ENCODE measurements at places on chromosomes 12 and 14. TPM values are rescaled to one million over a fixed set of nuclear protein-coding genes. Genes with fewer than 3 reads are reported as not detected.

The SERPINA10 gene
- not detected for total RNA-seq

The C12orf50 gene
- not detected for total RNA-seq

The SLC6A12 gene
- not detected for total RNA-seq

The RHEBL1 gene
- total RNA-seq = 5.2 TPM

The PPFIBP1 gene
- 86.7 TPM for total RNA-seq

The ETV6 gene
- total RNA-seq = 7.6 TPM

The TAS2R8 gene
- total RNA-seq = not detected

The SYT1 gene
- 0.10 TPM for total RNA-seq

The IL22 gene
- not detected for total RNA-seq

The GALNT8 gene
- 0.35 TPM for total RNA-seq

The RBP5 gene
- not detected for total RNA-seq

The PAPLN gene
- 1.9 TPM for total RNA-seq

GRCh38 chr14:103656756-103657133, 27.7 kb downstream of the KLC1 start:
- no peak for DNase-seq

DNA sequence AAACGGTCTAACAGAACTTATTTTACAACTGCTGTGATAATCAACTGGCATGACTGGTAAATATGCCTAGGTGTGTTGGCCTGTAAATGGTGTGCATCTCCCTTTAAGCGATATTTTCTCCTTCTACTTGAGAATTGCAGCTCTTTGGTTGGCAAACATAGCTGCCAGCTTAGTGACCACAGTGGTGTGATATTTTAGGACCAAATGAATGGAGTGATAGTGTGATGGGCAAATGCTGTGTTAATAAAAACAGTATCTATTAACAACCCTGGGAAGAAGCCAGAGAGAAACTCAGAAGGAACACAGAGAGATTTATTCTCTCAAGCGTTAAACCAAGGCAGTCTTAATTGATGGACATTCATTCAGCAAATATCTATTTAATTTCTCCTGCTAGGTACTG, 278.4 kb downstream of the AACS start:
- no peak for DNase-seq

DNA sequence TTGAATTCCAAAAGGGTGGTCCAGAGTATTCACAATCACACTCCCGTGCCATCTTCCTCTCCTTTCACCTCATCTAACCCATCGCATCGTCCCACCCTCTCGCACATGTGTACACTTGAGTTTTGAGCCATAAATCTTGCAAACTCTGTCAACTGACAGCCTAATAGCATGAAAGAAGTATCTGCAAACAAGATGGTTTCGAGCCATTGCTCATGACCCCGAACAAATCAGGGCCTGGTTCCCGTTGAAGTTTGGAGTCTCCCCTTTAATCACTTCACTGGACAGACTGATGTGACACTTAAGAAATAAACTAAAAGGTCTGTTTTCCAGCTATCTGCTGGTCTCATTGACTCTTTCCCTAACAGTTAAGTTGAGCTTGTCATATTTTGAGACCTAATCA, 223.6 kb upstream of the SOX5 start:
- DNase-seq = no peak

- DNase-seq = no peak
Measured at GRCh38 chr12:114961491-114961890, 277.5 kb upstream of the TBX3 start.

DNA sequence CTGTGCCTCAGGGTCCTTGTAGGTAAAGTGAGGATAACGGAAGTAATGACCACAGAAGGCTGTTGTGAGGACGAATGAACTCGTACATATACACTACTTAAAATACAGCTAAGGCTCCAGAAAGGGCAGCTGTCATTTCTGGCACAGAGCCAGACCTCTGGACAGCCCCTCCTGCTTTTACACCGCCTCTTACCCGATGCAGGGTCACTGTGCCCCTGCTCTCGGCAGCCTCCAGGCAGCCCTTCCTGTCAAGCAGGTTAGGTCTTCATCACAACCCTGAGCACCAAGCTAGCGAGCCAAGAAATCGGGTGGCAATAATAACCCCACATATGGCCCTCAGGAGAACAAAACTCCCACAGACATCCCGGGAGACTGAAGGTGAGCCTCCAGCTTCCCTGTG, 8.5 kb downstream of the TMEM229B start:
- DNase-seq = no peak

- DNase-seq = peak; percentile 96
Measured at GRCh38 chr14:76348898-76349297, 27.0 kb upstream of the ESRRB start.

- no peak for DNase-seq
Measured at GRCh38 chr12:5479761-5480160, 47.9 kb downstream of the NTF3 start.

GRCh38 chr14:75331471-75331870, 52.8 kb downstream of the FOS start:
- DNase-seq = no peak

DNA sequence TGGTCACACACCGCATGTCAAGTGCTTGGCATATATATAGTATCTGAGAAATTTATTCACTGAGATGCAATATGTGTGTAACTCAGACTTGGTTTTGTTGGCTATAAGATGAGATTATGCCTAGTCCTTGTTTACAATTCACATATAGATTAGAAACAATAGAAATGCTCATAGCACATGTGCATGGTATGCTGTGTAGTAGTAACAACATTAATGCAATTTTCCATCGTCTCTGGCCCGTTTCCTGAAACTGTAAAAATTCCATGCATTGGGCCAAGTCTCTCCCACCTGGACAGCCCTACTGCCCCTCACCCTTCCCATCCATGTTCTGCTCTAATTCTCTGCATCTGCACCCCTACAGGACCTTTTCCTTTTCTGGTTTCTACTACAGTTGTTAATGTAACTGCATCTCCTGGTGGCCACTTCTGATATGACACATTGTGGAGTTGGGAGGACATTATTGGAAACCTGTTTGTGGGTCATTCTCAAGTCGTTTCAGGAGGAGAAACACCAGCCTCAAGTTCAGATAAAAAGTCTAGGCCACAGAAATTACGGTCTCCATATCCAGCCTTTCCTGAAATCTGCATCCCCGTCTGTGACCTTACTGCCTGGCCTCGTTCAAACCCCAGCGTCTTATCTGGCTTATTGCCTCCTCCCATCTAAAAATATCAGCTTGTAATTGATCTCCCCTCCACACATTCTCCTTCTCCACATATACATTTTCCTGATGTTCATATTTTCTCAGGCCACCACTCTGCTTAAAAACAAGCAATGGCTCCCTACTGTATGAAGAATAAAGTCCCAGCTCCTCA, 37.5 kb downstream of the EMP1 start:
- peak; percentile 66 for DNase-seq

DNA sequence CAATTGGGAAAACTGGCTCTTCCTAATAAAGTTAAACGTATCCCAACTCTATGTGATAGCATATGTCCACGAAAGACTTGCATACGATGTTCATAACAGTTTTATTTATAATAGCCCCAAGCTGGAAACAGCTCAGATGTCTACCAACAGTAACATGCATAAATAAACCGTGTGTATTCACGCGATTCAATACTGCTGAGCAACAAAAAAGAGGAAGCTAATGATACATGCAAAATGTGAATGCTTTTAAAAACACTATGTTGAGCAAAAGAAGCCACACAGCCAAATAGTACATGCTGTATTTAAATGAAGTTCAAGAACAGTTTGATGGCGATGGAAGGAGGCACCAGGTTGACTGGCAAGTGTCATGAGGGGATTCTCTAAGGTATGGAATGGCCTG, 55.7 kb downstream of the TRIM9 start:
- DNase-seq = no peak

GRCh38 chr12:23376238-23376637, 573.2 kb downstream of the SOX5 start:
- DNase-seq = no peak

GRCh38 chr12:47160316-47161244, 80.8 kb upstream of the AMIGO2 start:
- DNase-seq = no peak

DNA sequence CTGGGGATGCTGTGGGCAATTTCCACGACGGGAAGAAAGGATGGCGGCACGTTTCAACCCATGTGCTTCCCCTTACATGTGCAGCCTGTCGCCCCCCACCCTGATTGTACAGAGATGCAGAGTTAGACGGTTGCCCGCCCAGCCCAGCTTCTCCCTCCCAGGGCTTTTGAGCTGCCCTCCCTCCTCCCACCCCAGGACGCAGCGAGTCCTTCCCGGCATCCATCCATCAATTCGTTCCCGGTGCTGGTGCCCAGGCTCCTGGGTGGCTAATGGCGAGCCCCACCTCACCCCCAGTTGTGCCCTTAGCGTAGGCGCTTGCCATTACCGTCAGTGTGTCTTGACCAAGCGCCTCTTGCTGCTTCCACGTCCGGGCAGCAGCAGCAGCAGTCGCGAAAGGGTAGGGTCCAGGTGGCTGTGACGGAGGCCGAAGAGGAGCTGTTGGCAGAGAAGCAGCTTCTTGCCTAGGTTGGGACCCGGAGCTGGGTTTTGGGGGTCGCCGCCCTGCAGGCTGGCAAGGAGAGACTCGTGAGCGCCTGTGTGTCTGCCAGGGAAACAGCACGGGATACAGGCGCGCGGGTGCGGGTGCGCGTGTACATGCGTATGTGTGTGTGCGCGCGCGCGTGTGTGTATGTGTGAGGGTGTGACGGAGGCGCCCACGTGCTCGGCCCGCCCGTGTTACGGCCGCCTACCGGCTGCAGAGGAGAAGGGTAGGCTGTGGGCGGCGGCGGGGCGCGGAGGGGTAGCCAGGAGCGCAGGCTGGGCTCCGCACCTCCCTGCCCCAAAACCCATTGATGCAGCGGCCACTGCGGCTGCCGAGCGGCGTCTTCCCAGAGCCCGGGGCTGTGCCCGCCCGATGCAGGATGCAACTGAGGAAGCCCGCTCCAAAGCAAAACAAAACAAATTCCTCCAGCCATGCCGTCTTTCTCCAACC, at the start of gene SLC6A15:
Gene SLC6A15 (minus strand): TSS at position 602 of the 931 bp plus-strand sequence. CDS start 20,679 bp downstream, outside the sequence.
- DNase-seq = peak; percentile 92

GRCh38 chr12:25583545-25583944, 30.5 kb upstream of the LMNTD1 start:
- no peak for DNase-seq

GRCh38 chr14:53621433-53621832, 335.2 kb downstream of the BMP4 start:
- DNase-seq = no peak

DNA sequence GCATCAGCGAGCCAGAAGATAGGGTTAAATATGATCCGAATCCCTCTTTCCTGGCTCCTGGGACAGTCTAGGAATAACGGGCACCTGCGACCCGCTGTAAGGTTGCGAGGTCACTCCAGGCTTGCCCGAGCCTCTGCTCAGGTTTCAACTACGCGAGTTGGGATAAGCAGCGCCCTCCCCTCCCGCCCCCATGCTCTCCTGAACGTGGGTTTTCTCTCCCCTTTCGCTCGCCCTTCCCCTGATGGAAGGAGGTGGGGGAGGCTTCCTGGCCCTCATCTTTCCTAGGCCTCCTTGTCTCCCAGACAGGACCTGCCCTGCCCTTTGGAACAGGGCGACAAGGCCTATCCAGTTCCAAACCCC, 753 bp upstream of the ATP5MC2 start:
- no peak for DNase-seq

DNA sequence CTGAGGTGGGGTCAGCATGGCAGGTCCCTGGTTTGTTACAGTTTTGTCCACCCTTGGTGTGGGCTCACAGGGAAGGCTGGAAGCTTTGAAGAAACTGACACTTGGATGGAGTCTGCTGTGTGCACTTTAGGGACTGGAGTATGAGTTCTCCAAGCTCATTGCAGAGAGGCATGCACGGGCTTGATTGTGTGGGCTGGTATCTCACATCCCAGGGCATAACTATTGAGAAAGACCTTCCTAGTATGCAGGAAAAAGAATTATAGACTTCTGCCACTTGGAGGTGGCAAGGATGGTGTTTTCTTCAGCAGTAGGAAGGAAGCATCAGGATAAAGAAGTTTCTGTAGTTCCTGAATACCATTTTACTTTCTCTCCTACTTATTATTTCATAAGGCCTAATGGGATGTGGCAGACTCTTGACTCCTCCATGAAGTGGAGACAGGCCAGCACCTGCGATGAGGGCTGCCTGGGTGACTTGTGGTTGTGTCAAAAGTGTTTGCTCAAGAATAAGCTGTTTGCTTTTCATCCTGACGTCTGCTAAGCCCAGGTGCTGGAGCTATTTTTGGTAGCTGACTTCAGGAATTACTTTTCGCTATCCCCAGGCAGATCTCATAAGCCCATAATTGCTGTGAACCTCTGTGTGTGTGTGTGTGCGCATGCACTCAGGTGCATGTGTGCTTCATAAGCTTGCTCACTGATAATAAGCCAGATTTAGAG, 125.8 kb downstream of the KTN1 start:
- no peak for DNase-seq

DNA sequence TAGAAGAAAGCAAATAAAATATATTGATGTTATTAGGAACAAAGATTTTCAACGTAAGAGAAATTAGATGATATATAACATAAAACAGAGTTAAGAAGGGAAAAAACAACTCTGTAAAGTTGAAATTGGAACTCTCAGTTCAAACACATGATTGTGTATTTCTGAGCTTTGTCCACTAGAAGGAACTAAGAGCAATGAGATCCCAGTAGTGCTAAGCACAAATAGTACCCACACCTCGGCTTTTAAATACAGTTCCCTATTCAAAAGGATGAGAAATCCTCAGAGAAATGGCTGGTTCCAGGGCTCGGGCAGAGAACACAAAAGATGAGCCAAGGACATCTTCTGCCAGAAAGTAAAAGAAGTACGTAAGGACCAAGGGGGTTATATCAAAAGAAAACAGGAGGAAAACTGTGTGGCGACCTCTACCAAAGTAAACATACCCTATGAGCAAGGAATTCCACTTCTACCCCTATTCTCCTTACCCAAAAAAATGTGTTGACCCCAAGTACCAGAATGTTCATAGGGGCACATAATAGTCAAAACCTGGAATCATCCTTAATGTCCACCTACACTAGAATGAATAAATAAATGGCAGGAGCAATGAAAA, 96.6 kb downstream of the SPTSSA start:
- DNase-seq = no peak

- no peak for DNase-seq
Measured at GRCh38 chr14:90797451-90797850, 18.8 kb downstream of the TTC7B start.

- peak; percentile 73 for DNase-seq
Measured at GRCh38 chr12:55847033-55847432, 4.3 kb upstream of the MMP19 start.

DNA sequence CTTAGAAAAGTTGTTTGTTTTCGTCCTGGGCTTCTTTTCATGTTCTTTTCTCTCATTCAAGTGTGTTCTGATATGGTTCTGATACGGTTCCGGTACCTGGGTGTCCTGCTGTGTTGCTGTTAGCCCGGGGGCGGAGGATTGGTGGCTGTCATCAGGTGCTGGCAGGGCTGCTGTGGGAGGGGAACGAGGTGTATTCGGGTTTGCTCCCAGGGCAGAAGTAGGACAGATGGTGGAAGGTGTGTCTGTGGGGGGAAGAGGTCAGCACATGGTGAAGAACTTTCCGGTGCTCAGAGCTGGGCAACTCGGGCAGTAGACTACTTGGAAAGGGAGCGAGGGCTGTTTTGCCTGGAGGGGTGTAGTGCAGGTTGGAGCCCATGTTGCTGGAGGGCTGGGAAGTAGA, 70.2 kb downstream of the SLC25A47 start:
- DNase-seq = no peak

GRCh38 chr14:71800878-71801277, 131.4 kb upstream of the RGS6 start:
- no peak for DNase-seq

GRCh38 chr12:26122681-26123481, 2.0 kb downstream of the BHLHE41 start:
- DNase-seq = peak; percentile 21

GRCh38 chr12:12531194-12531593, 31.5 kb downstream of the DUSP16 start:
- DNase-seq = no peak

- DNase-seq = peak; percentile 88
Measured at GRCh38 chr12:84911271-84912197, 1.1 kb downstream of the SLC6A15 start.
